MV-4-11 (cell line): ENCODE measurements at places on chromosomes 2 and 18.
A peak's percentile ranks its signal among the peaks of the same experiment; 100 is the strongest.

DNA sequence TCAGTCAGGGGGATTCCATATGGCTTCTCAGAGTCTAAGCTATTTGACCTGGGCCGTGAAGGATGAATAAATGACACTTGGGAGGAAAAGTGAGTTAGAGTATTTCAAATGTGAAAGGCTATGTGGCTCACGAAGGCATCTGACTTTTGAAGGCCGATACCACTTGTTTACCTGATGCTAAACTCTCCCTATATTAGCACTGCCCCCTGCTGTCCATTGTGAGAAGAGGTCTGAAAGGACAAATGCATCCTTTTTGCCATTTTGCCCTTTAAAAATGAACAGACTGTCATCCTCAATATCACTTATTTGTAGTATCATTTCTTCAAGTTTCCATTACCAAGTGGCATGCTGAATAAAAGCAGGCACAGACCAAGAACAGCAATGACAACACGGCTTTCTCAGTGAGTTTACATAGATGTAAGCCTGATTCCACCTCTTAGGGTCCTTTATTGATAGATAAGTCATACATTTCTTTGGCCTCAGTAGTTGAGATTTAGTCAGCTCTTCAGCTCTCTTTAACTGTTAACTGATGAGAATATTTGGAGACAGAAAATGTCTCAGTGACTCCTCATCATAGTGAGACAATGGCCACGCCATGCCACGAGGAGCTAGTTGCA is 40.1 kb downstream of the DOCK10 start:
- peak; percentile 65 for DNase-seq

DNA sequence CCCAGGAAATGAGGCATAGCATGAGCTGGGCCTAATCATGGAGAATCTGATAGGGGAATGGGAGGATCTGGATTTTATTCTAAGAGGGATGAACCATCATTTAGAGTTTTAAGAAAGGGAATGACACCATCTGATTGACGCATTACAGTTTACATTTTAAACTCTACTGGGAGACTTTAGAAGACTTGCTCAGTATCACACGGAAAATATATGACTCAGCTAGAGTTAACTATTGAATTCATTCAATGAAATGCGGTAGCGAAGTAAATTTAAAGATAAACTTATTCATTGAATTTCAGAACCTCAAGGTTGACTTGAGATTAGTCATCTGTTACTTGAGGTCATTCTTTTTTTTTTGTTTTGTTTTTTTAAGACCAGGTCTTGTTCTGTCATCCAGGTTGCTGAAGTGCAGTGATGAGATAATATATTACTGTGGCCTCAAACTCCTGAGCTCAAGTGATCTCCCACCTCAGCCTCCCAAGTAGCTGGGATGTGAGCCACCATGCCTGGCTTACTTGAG is 25.0 kb downstream of the MC4R start:
- no peak for DNase-seq

- no peak for DNase-seq
These were observed 124.4 kb downstream of the ARL4C start for GRCh38 chr2:234372506-234372905.

DNA sequence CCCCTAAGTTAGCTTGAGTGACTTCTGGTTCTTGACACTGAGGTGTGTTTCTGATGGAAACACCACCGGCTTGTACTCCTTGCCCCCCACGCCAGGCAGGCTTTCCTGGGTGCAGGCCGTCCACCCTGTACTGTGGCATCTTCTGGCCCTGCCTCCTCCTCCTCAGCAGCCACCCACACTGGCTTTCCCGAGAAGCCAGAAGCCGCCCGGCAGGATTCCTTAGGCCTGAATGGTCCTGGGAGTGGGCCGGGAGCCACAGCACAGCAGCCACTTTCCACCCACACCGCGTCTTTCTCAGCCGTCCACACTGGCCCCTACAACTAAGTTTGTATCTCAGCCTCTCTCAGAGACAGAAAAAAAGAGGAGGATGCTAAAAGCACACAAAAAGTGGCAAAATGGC is 2.1 kb upstream of the HSBP1L1 start:
- no peak for DNase-seq

DNA sequence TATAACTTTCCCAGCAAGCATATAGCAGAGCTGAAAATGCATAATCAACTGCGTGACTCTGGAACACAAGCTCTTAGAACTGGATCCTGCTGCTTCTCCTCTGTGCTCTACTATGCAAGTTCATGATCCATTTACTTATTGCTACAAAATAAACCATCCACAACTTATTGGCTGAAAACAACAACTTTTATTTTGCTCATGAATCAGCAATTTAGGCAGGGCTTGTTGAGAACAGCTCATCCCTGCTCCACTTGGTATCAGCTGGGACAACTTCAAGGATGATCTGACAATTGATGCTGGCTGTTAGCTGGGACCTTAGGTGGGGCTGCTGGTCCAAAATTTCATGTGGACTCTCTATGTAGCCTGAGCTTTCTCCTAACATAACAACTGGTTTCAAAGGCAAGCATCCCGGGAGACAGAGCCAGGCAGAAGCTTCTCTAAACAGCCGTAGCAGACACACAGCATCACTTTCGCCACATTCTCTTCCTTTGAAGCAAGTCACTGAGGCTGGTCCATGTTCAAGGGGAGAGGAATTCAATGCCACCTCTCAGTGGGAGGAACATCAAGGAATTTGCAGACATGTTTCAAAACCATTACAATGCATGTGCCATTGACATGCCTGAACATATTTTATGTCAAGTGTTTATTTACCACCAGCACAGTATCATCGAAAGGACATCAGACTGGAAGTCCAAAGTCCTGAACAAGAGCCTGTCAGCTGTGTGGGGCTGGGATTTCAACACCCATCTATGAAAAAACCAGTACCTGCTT is 153.1 kb upstream of the PKDCC start:
- no peak for DNase-seq

DNA sequence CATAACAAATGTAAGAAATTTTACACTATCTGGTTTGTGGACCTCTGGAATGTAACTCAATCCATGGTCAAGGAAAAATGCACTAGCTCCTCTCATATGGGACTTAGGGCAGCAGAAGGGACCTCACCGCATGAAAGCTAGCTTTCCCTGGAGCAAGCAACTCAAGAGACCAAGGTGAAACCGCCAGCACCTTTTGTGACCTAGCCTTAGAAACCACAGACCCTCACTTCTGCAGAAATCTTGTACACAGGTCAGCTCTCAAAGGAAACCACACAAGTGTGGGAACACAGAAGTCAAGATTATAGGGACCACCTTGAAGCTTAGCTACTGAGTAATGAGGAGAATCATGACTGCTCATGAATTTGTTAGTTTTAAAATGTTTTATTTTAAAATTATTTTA is 222.5 kb downstream of the DLGAP1 start:
- DNase-seq = no peak
